ENCODE measurements at places on chromosomes 1 and 21.

DNA sequence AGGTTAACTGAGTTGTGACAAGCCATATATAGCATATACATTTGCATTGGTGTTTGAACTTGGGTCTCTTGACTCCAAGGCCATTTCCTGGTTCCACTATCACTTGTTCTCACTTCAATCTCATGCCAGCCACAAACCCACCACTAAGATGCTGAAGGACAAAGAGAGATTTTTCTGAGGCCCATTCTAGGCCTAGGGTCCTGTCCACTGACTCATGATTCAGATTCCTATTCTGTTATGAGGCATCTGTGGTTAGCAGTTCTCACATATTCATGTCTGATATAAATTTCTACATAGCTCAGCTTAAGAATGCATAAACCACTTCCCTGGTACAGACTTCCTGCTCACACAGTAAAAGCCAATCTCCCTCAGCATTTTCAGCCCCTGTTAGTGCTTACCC is 326.1 kb upstream of the BEND5 start:
- no peak for DNase-seq

- DNase-seq = no peak
Observed at GRCh38 chr1:16957731-16958130, 22.7 kb downstream of the MFAP2 start.

DNA sequence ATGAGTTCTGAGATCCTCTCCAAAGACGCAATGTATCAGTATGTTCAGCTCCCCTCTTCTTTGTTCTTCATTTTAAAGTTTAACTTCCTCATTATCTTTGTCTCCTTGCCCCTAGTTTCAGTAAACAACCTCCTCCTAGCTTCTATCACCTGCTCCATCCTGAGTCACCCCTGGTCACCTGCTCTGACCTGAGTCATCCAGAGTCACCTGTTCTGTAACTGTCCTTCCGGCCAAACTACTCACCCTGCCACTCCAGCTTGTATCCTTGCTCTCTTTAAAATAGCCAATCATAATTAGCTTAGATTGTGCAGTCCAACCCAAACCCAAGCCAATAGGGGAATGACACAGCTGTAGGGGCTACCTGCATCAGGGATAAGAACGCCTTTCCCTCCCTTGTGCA is 332.0 kb downstream of the OLFM3 start:
- no peak for DNase-seq

DNA sequence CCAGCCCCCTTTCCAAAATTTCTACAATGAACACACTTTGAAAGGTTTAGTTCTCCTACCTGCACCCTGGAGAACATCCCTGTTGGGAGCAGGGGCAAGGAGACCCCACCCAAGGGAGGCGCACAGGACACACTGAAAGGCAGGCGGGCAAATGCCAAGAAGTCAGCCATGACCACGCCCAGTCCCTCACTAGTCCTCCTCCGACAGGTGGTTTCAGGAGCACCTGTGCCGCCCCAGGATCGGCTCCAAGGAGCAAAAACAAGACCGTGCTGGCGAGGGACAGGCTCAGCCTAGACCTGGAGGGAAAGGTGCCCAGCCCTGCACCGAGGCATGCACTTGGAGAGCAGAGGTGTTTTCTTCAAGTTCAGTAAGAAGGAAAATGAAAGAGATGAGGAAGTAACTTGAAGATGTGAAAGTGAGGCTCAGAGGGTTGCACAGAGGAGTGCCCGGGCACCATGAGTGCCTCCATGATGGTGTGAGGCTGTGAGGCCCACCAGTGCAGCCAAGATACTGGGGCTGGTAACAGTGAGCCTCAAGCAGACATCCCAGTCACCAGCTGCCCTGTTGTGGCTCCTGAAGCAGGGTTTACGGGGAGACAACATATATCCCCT is 19.6 kb upstream of the NADK start:
- no peak for DNase-seq

GRCh38 chr1:247110627-247111258 is 6.6 kb upstream of the ZNF669 start:
- DNase-seq = no peak

GRCh38 chr1:7650801-7651200 is 120.3 kb upstream of the VAMP3 start:
- DNase-seq = no peak

GRCh38 chr21:42258885-42259407 is 40.0 kb downstream of the ABCG1 start:
- no peak for DNase-seq

Data from cortex of kidney (tissue), 1 donor.